Activated CD8-positive, alpha-beta T cell treated with anti-CD3 and anti-CD28 coated beads, Interleukin-2, amount 10 ng/mL, durations not matched to agents 7 days and 5 days (primary cell): ENCODE measurements at places on chromosomes 1 and 21. TPM values are rescaled to one million over a fixed set of nuclear protein-coding genes. Genes with fewer than 3 reads are reported as not detected.
A peak's percentile ranks its signal among the peaks of the same experiment; 100 is the strongest.

GRCh38 chr1:166166329-166166697 lies 488 bp downstream of the FAM78B start:
- no peaks in the 10 kb centered on the region for H3K36me3 ChIP-seq
- no peak overlapping the region for H3K4me3 ChIP-seq
- H3K27ac ChIP-seq: no peak overlapping the region
- H3K27me3 ChIP-seq: peaks cover 58% of the 10 kb centered on the region
- no peak for DNase-seq

DNA sequence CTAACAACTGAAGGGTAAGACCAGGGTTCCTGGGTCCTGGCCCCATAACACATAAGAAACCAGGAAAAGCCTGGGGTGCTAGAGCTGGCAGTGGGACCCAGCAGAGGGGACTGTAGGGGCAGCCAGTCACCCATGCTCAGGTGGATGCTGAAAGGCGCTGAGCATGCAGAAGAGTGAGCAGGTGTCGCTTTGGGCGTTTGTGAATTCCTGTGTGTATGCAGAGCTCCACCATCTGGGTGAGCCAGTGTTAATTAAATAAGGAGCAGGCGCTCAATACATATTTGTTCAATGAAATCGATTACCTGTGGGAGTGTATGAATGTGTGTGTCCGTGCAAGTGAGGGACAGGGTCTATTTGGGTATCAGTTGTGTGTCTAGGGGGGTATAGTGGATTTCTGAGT lies 499 bp downstream of the C1QA start:
- DNase-seq: no peak
- no peak overlapping the region for H3K27ac ChIP-seq
- no peaks in the 10 kb centered on the region for H3K36me3 ChIP-seq
- H3K4me1 ChIP-seq: no peaks in the 10 kb centered on the region

- no peak overlapping the region for H3K4me3 ChIP-seq
- H3K27ac ChIP-seq: no peak overlapping the region
- no peaks in the 10 kb centered on the region for H3K27me3 ChIP-seq
- no peaks in the 10 kb centered on the region for H3K4me1 ChIP-seq
- DNase-seq: no peak
These were observed 596.3 kb downstream of the LTN1 start for GRCh38 chr21:28396421-28396820.

DNA sequence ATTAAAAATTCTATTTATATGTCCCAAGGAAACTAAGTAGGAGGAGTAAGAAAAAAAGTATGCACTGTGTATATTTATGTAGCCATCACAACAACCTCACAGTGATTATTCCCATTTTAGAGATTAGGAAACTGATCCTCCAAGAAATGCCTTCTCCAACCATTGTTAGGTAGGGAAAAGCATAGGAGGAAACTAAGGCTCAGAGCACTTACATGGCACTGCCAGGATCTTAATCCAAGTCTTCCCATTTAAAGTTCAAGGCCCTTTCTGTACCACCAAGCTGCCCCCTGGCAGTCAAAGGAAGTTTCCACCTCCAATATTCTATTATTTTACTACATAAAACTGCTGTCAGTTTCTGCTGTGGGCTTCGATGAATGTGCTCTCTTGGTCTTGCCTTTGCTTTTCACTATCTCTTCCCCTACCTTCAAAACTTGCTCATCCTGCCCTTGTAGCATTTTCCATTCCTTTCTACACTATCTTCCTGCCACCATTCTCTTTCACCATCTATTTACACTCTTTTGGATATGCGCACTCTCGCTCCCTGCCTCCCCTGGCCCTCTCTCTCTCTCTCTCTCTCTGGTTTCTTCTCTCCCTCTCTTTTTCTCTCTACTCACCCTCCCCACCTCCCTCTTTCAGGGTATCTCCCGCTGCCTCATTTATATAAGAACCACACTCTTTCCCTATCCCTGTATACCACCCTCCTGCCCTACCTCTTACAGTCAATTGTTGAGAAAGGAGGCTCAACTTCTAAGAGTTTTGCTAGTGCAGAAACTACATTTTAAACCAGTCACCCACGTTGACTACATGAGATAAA lies 34.0 kb downstream of the PUM1 start:
- no peak overlapping the region for H3K4me3 ChIP-seq
- DNase-seq: no peak
- peaks cover 30% of the 10 kb centered on the region for H3K4me1 ChIP-seq
- peaks cover 31% of the 10 kb centered on the region for H3K36me3 ChIP-seq
- H3K27me3 ChIP-seq: no peaks in the 10 kb centered on the region
- H3K27ac ChIP-seq: no peak overlapping the region

DNA sequence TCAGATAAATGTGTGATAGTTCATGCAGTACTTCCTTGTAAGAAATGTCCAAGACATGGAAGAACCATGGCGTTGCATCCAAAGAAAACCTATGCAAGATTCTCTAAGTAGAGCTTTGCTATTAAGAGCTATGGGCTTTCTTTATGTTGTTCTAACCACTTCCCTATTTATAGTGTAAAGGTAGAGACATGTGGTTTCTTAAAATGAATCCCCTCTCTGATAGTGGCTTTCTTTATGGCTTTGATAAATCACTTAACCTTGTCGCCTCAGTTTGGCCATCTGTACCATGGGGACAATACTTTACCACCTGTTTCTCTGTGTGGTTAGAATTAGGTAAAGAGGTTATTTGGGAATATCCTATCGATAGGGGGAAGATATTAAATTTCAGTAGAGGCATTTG lies 305.5 kb downstream of the NFIA start:
- no peak for DNase-seq
- H3K4me1 ChIP-seq: peaks cover 9% of the 10 kb centered on the region

DNA sequence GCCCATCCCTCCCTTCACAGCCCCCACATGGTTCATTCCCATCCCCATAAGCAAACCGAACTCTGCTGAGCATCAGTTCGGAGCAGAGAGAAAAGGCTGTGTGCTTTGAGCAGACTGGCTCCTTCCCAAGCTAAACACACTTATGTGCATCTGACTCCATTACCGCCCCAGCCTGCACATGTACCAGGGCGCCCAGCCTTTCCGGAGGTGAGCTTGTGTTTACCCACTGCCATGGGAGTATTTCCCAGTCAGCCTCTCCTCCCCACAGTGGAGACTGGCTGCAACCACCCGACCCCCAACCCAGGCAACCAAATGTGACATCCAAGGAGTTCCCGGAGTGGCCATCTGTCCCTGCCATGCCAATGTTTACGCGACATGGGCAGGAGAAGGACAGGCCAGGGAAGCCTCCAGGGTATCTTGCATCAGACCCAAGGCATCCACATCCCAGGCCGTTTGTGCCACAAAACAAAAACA lies 9.4 kb downstream of the TIAM1 start:
- no peak overlapping the region for H3K27ac ChIP-seq
- H3K27me3 ChIP-seq: no peaks in the 10 kb centered on the region
- no peak for DNase-seq
- H3K4me1 ChIP-seq: peaks cover 36% of the 10 kb centered on the region

DNA sequence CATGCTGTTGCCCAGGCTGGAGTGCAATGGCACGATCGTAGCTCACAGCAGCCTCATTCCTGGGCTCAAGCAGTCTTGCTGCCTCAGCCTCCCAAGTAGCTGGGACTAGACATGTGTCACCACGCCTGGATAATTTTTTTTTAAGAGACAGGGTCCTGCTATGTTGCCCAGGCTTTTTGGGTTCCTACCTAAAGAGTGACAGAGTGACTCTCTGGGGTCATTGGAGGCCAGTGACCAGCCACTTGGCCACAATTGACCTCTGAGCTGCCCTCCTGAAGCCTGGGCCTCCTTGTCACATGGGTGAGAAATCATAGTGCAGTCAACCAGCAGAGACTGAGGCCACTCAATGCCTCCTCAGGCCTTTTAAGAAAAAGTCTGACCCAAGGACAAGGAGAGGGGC lies 5.7 kb downstream of the DIO1 start:
- H3K27ac ChIP-seq: no peak overlapping the region
- peaks cover 4% of the 10 kb centered on the region for H3K27me3 ChIP-seq
- no peak overlapping the region for H3K4me3 ChIP-seq
- H3K36me3 ChIP-seq: no peaks in the 10 kb centered on the region
- DNase-seq: no peak

DNA sequence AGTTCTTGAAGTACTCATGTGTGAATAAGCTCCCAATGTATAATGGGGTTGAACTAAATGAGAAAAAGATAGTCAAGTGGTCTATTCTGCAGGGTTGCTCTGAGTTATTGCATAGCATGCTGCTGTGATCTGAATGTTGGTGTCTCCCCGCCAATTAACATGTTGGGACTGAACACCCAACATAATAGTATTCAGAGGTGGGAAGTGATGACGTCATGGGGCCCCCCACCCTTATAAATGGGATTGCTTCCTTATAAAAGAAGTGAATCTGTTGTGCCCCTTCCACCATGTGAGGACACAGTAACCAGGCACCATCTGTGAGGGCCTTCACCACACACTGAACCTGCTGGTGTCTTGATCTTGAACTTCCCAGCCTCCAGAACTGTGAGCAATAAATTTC lies 50.2 kb downstream of the MAB21L3 start:
- no peaks in the 10 kb centered on the region for H3K4me1 ChIP-seq
- H3K4me3 ChIP-seq: no peak overlapping the region
- DNase-seq: no peak
- H3K27me3 ChIP-seq: peaks cover 12% of the 10 kb centered on the region

GRCh38 chr1:58864654-58865053 lies 80.8 kb upstream of the JUN start:
- no peaks in the 10 kb centered on the region for H3K27me3 ChIP-seq
- H3K4me3 ChIP-seq: no peak overlapping the region
- peaks cover 3% of the 10 kb centered on the region for H3K36me3 ChIP-seq
- no peak for DNase-seq
- H3K27ac ChIP-seq: no peak overlapping the region

GRCh38 chr1:91133248-91133647 lies 111.4 kb upstream of the ZNF644 start:
- peaks cover 6% of the 10 kb centered on the region for H3K4me1 ChIP-seq
- H3K27me3 ChIP-seq: peaks cover 5% of the 10 kb centered on the region
- H3K36me3 ChIP-seq: no peaks in the 10 kb centered on the region
- no peak for DNase-seq

DNA sequence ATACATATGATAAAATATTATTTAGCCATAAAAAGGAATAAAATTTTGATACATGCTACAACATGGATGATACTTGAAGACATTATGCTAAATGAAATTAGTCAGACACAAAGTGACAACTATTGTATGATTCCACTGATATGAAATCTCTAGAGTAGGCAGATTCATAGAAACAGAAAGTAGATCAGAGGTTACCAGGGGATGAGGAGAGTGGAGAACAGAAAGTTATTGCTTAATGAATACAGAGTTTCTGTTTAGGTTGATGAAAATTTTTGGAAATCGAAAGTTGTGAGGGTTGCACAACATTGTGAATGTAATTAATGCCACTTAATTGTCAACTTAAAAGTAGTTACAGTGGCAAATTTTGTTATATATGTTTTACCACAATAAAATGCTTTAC lies 315.7 kb upstream of the USP25 start:
- H3K4me3 ChIP-seq: no peak overlapping the region
- no peaks in the 10 kb centered on the region for H3K4me1 ChIP-seq
- DNase-seq: no peak
- H3K27me3 ChIP-seq: no peaks in the 10 kb centered on the region
- no peak overlapping the region for H3K27ac ChIP-seq

- H3K27me3 ChIP-seq: no peaks in the 10 kb centered on the region
- H3K4me1 ChIP-seq: no peaks in the 10 kb centered on the region
- H3K27ac ChIP-seq: no peak overlapping the region
- DNase-seq: no peak
- no peaks in the 10 kb centered on the region for H3K36me3 ChIP-seq
These were observed 290.8 kb downstream of the LRRC7 start for GRCh38 chr1:69858534-69858933.

DNA sequence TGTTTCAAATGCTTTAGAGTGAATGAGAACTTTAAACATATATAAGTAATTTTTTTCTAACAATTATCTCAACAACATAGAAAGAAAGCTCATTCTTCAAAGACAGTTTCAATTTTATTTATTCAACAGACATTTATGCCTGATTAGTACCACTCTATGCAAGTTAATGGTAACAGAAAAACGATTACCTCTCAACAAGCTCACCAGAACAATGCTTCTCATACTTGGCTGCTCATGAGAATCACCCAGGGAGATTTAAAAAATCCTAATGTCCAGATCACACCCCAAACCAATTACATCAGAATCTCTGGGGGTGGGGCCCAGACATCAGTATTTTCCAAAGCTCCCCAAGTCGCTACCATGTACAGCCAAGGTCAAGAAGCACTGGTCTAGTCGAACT lies 312.4 kb downstream of the PAPPA2 start:
- no peak overlapping the region for H3K4me3 ChIP-seq
- no peak overlapping the region for H3K27ac ChIP-seq
- no peaks in the 10 kb centered on the region for H3K36me3 ChIP-seq
- DNase-seq: no peak
- H3K4me1 ChIP-seq: no peaks in the 10 kb centered on the region

- no peak overlapping the region for H3K4me3 ChIP-seq
- no peak for DNase-seq
- no peaks in the 10 kb centered on the region for H3K4me1 ChIP-seq
- peaks cover 16% of the 10 kb centered on the region for H3K27me3 ChIP-seq
These were observed 21.1 kb downstream of the LMOD1 start for GRCh38 chr1:201925301-201925567.

DNA sequence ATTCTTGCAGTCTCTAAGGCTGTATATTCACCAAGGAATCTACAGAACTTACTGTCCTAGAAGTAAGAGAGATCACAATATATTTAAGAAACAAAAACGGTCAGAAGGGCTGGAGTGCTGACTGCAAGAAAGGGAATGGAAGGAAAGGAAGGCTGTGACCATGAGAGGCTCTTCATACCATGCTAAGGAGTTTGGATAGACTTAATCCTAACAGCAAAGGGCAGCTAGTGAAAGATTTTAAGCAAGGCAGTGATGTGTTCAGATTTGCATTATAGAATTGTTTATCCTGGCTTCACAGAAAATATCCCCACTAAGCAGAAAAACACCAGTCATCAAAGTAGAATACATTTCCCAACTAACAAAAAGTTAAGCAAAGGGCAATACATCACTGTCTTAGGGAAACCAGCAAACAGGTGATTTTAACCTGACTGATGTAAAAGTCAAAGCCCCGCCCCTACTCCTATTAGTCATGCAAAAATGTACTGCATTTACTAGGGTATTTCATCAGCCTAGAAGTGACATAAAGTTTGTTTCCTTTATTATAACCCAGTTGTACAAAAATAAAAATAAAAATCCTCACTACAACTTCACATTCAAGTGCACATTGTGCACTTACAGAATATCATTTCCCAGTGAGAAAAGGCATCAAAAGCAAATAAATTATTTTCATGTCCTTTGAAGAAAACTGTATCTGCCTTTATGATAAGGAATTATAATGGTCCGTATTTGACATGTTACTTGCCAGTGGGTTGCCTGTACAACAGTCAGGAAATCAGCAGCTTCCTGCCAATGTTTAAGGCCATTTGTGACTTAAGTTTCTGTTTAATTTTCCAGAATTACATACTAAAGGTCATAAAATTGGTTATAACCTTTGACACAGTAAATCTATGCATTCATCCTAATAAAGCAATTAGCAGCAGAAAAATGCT lies 17.2 kb downstream of the JAK1 start:
- peak overlapping the region; percentile 34 for H3K4me3 ChIP-seq
- DNase-seq: peak; percentile 51
- H3K27me3 ChIP-seq: no peaks in the 10 kb centered on the region
- peak overlapping the region; percentile 73 for H3K27ac ChIP-seq
- peaks cover 20% of the 10 kb centered on the region for H3K36me3 ChIP-seq

The OR10R2 gene
- total RNA-seq: not detected

The TEDDM1 gene
- not detected for total RNA-seq

The LMOD1 gene
- not detected for total RNA-seq

The MUL1 gene
- total RNA-seq: 17.2 TPM

The KCNA3 gene
- total RNA-seq: 49.3 TPM

The B3GALNT2 gene
- 12.9 TPM for total RNA-seq

The FCN3 gene
- total RNA-seq: not detected

The SLC44A5 gene
- 0.21 TPM for total RNA-seq

The COA7 gene
- 16.5 TPM for total RNA-seq

The MTMR11 gene
- 1.0 TPM for total RNA-seq
